ENCODE measurements at places on chromosomes 11 and 22. TPM values are rescaled to one million over a fixed set of nuclear protein-coding genes. Genes with fewer than 3 reads are reported as not detected.

- DNase-seq: no peak
Measured at GRCh38 chr11:35488117-35488516, 37.3 kb downstream of the PAMR1 start.

GRCh38 chr11:93732237-93732892, 8.9 kb downstream of the TAF1D start:
- no peak for DNase-seq

GRCh38 chr22:23856721-23857605, 712 bp upstream of the SLC2A11 start:
- peak; percentile 74 for DNase-seq

- no peak for DNase-seq
Measured at GRCh38 chr11:79321263-79321662, 119.6 kb downstream of the TENM4 start.

- DNase-seq: no peak
Measured at GRCh38 chr11:19701421-19701820, 11.2 kb upstream of the NAV2 start.

DNA sequence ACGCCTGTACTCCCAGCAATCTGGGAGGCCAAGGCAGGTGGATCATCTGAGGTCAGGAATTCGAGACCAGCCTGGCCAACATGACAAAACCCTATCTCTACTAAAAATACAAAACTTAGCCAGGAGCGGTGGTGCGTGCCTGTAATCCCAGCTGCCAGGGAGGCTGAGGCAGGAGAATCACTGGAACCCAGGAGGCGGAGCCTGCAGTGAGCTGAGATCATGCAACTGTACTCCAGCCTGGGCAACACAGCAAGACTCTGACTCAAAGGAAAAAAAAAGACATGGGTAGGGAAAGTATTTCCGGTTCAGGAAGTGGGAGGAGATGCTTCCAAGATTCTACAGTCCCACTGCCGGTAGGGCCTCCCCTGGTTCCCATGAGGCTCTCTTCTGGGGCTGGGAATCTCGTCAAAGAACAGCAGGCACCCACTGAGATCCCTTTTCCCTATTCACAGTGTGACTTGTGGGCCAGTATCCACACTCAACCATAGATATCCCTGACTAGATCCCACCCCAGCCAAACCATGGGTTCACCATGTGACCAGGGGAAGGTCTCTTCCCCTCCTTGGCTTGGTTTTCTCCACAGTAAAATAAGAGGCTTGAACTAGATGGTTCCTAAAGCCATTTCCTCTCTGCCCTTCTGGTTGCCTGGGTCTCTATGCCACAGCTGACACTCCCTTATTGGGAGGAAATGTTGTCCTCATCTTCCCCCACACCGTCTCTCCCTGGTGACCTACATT, 443.3 kb downstream of the BUD13 start:
- no peak for DNase-seq

- no peak for DNase-seq
Measured at GRCh38 chr11:64637334-64638017, 46.5 kb downstream of the SLC22A12 start.

The ZP1 gene
- total RNA-seq: 0.72 TPM

The TSPAN4 gene
- total RNA-seq: 20.5 TPM

The IGSF9B gene
- total RNA-seq: 22.3 TPM

The OSBP2 gene
- not detected for total RNA-seq

The DBX1 gene
- not detected for total RNA-seq
